ENCODE measurements at places on chromosomes 7 and 10.

- no peak for DNase-seq
Measured at GRCh38 chr10:10788761-10789160, 228.9 kb upstream of the CELF2 start.

- DNase-seq, result no peak
Measured at GRCh38 chr7:18140943-18141342, 113.3 kb upstream of the PRPS1L1 start.

DNA sequence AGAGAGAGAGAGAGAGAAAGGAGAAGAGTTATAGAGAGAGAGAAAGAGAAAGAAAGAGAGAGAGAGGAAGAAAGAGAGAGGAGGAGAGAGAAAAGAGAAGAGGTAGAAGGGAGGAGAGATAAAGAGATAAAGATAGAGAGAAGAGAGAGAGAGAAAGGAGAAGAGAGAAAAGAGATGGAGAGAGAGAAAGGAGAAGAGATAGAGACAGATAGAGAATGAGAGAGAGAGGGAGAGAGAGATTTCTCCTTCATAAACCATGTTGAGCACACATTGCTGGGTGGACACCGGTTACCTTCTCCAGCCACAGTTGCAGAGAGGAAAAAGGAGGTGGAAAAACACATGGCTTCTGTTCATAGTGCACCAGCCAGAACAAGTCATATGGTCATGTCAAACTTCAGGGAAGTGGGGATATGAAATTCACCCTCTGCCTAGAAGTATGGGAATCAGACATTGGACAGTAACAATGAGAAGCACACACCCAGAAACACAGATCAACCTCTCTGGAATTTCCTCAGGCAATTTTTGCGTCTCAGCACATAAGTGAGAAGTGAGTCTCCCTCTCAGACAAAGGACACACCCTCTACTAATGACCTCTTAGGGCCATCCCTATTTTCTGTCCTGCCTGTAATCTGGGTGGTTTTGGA is 172.5 kb upstream of the SVIL start:
- DNase-seq, result no peak

- no peak for DNase-seq
Measured at GRCh38 chr7:75050501-75050900, 23.1 kb downstream of the RCC1L start.

Data from muscle of back (tissue), 13 donors.